ENCODE measurements at places on chromosomes 4 and X. TPM values are rescaled to one million over a fixed set of nuclear protein-coding genes. Genes with fewer than 3 reads are reported as not detected.

Gene SATL1
- not detected for total RNA-seq

- no peaks in the 10 kb centered on the region for H3K36me3 ChIP-seq
- DNase-seq, result no peak
- H3K27ac ChIP-seq, result no peak overlapping the region
- no peaks in the 10 kb centered on the region for H3K27me3 ChIP-seq
- H3K4me1 ChIP-seq, result no peaks in the 10 kb centered on the region
Measured at GRCh38 chrX:150310881-150311280, 52.2 kb upstream of the MAMLD1 start.

DNA sequence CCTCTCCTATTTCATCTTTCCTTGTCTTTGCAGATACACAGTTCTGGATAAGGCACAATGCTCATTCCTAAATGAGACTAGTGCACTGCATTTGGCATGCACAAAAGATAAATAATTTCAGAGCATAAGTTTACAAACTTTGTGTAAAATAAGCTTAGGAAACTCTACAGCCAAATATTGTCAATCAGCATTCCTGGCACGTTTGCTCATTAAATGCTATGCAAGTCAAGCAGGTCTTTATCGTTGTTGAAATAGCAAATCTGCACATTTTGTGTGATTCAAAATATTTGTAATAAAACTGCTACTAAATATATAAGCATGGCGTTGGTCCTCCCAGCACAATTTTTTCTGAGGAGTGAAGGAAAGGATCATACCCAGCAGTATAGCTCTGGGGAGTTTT is 322.1 kb upstream of the NOCT start:
- H3K4me1 ChIP-seq, result no peaks in the 10 kb centered on the region
- no peaks in the 10 kb centered on the region for H3K36me3 ChIP-seq
- H3K4me3 ChIP-seq, result no peak overlapping the region

Gene SLC6A14
- not detected for total RNA-seq

DNA sequence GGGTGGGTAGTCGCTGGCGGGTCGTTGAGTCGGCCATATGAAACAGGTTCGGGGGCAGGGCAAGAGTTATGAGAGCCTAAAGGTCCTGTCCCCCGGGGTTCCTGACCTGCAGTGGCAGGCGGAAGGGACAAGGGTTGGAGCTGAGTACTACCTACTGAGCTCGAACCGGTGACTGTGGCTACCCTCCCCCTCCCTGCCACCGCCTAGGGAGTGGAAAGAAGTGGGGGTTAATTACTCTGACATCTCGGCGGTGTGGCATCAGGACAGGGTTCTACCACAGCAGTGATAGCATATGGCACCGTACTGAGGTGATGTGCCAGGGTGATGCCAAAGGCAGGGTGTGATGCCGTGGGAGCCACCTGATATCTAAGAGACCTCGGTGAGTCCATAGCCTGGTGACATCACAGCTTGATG is 307 bp downstream of the ATG4A start:
- no peak for DNase-seq
- no peaks in the 10 kb centered on the region for H3K27me3 ChIP-seq
- H3K36me3 ChIP-seq, result no peaks in the 10 kb centered on the region
- H3K4me1 ChIP-seq, result peaks cover 13% of the 10 kb centered on the region
- H3K27ac ChIP-seq, result no peak overlapping the region

Gene IL9R
- total RNA-seq, result 2.0 TPM

GRCh38 chrX:99602107-99602506 is 808.0 kb downstream of the PCDH19 start:
- H3K4me1 ChIP-seq, result no peaks in the 10 kb centered on the region
- no peak overlapping the region for H3K27ac ChIP-seq
- H3K36me3 ChIP-seq, result no peaks in the 10 kb centered on the region
- no peak for DNase-seq
- H3K27me3 ChIP-seq, result no peaks in the 10 kb centered on the region

DNA sequence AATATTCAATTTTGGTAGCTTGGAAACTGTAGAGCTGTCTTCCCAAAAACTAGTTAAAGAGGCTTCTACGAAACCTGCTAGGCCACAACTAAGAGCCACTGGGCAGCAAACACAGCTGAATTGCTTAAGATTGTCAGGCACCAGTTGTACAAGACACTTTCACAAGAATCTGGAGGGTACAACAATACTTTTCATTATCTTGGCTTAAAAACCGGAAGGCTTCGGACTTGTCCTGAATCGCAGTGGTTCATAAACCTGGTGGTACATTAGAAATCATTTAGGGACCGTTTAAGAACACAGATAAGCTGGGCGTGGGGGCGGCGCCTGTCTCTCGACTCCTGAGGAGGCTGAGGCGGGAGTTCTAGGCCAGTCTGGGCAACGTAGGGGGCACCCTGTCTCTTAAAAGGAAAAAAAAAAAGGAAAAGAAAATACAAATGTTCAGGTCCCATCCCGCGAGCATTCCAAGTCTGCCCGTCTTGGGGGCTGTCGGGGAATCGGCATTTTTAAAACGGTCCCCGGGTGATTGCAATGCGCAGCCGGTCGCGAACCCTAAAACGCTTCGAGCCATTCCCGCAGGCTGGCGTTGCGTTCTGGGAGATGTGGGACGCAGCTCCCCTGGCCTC is 763 bp downstream of the PYURF start:
- peaks cover 19% of the 10 kb centered on the region for H3K36me3 ChIP-seq
- H3K27me3 ChIP-seq, result no peaks in the 10 kb centered on the region
- H3K4me3 ChIP-seq, result peak overlapping the region; percentile 92
- H3K27ac ChIP-seq, result peak overlapping the region; percentile 88
- peak; percentile 66 for DNase-seq

DNA sequence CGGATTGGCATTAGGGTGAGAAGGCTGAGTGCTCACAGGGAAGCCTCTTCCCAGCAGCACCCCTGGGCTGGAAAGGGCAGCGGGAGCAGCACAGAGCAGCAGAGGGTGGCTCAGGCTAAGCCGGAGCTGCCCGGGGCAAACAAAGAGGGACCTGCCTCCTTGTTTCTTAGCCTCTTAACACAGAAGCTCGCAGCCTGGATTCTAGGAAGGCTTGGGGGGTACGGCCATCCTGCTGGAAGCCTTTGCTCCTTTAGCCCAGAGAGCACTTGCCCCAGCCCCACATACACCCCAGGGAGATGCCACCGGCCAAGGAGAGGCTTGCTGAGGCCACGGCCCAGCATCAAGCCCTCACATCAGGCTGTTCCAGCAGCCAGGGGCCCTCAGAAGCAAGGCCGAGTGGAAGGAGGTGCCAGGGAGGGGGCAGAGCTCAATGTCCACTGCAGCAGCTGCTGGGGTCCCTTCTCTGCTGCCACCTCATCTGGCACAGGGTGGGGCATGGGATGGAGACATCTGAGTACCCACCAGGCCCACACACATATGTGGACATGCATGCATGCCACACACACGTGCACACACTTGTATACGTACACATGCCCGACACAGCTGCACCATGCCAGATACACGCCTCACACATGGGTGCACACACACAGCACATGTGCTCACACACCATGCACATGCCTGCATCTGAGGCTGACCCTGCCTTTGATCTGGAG is 20.3 kb upstream of the SPON2 start:
- H3K4me1 ChIP-seq, result no peaks in the 10 kb centered on the region
- H3K36me3 ChIP-seq, result peaks cover 5% of the 10 kb centered on the region
- H3K27ac ChIP-seq, result no peak overlapping the region

DNA sequence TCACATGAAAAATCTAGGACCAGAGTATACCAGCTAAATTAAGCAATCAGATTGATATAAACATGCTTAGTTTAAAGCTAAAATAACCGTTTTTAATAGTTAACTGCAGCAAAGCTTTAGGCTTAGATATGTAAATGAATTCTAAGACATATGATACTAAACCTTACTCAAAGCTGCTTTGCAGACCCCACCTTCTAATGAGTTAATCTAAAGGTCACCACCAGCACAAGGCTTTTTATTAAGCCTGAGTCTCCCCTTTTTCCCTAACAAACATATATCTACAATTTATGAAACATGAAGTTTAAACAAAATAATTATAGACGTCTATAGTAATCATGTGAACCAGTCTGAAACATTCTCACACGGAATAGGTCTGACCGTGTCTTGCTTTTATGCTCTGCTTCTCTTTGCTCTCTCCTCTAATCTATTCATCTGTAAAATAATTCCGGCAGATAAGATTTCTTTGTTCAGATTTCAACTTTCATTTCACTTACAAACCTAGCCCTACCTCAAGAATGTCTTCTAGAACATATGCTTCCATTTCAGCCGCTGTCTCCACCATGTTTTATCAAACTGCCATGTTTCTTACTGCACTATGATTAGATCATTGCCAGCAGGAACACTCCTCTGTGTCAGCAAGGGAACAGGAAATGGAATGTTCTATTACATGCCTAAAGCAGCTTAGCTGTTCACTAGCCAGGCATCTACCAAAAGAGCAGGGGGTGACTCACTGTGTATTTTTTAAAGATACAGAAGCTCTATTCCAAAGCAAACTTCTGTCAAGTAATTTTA is 35.9 kb downstream of the ANKRD17 start:
- H3K36me3 ChIP-seq, result peaks cover 8% of the 10 kb centered on the region
- H3K4me3 ChIP-seq, result no peak overlapping the region
- no peaks in the 10 kb centered on the region for H3K27me3 ChIP-seq
- peaks cover 27% of the 10 kb centered on the region for H3K4me1 ChIP-seq
- DNase-seq, result peak; percentile 65
- no peak overlapping the region for H3K27ac ChIP-seq

Gene TMEM156
- total RNA-seq, result 15.4 TPM

Gene INTS12
- total RNA-seq, result 20.2 TPM

DNA sequence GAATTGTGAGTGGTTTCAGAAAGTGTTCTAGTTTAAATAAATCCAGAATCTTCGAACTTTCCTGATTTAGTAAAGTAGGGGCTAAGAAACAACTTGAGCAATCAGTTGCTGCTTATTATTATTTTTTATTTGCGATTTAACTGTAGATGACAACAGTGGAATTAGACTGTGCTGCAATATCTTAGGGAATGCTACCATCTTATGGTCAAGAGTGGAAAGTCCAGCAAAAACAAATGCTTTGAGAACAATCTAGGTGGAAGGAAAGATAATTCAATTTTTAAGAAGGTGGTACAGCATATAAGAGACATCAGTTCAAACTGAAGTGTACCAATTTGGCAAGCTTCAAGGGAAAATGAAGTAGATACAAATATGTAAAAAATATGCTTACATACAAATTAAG is 73.3 kb downstream of the CYLC1 start:
- H3K4me3 ChIP-seq, result no peak overlapping the region
- no peaks in the 10 kb centered on the region for H3K36me3 ChIP-seq
- no peak for DNase-seq
- no peak overlapping the region for H3K27ac ChIP-seq
- no peaks in the 10 kb centered on the region for H3K27me3 ChIP-seq
- no peaks in the 10 kb centered on the region for H3K4me1 ChIP-seq

GRCh38 chrX:13900351-13900750 is 83.5 kb upstream of the GPM6B start:
- H3K4me1 ChIP-seq, result peaks cover 9% of the 10 kb centered on the region
- DNase-seq, result no peak
- no peak overlapping the region for H3K27ac ChIP-seq
- no peak overlapping the region for H3K4me3 ChIP-seq
- no peaks in the 10 kb centered on the region for H3K36me3 ChIP-seq
- no peaks in the 10 kb centered on the region for H3K27me3 ChIP-seq

DNA sequence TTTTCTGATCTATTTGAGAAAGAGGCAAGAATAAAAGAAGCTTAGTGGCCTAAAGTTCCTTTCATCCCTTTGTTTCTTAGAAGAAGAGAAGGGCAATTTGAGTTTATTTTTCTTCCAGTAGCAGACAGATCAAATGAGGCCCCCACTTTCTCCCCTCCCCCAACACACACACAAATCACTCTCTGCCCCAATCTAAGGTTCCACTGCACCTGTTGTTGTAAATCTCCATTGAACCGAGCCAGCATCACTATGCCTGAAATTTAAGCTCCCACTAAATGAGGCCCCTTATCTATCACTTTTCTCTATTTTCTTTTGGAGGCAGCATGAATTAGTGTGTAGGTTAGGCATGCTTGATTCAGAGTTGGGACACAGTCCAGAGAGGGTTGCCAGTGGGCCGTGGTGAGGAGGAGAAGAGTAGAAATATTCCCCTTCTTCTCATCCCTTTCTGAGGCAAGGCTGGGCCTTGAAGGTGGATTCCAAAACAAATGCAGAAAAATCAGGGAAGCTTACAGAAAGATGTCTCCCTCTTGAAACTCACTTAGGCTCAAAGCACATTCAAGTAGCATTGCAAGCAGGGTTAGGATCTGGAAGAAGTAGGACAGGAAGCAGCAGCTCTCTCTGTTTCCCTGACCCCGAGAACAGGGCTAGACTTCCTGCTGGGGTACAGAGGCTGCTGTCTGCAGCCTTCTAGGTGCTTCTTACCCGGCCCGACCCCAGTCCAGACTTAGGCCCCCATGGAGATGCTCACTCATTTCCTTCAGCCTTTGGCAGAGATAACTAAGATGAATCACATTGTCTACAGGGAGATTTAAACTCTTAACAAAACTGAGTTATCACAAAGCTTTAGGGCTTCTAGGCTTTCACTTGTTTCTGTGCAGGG is 70.7 kb downstream of the RASL11B start:
- peaks cover 11% of the 10 kb centered on the region for H3K36me3 ChIP-seq
- DNase-seq, result no peak
- no peak overlapping the region for H3K27ac ChIP-seq
- no peak overlapping the region for H3K4me3 ChIP-seq

Gene BMPR1B
- total RNA-seq, result not detected

DNA sequence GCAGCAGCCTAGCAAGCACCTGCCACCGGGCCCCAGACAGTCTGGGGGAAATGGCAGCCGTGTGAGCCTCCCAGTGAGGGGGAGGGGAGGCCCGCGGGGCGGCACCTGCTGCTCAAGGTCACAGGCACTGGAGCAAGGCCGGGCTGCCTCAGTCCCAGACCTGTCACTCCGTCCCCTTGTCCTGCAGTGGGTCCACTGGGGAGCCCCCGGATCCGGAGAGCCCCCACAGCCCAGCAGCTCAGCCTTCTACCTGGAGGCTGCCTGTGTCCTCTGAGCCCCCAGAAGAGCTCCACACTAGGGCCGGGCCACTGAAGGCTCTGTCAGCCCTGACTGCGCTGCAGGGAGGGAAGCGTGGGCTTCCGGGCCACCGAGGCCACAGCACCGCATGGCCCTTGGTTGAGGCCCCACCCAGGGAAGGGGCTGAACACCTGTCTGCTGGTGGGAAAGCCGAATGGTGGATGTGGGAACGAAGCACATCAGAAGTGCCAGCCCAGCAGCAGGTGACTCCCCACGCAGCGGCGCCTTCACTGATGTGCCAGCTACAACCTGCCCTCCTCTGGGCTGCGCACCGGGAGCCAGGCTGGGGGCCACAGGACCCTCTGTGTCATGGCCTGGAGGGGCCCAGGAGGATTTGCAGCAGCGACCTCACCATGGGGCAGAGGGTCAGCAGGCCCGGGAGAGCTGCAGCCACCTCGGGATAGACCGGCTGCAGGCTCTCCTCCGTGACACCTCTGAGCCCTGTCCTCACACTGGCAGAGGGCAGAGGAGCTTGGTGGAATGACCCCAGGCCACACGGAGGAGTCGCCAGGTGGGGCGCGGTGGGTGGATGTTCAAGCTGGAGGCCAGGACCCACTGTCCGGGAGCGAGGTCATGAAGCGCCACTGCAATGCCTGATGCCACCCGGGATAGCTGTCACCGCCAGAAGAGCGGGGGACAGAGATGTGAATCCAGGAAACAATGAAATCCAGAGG is 35.0 kb upstream of the MXD4 start:
- H3K27me3 ChIP-seq, result no peaks in the 10 kb centered on the region
- no peak overlapping the region for H3K27ac ChIP-seq
- H3K4me3 ChIP-seq, result no peak overlapping the region
- no peaks in the 10 kb centered on the region for H3K36me3 ChIP-seq
